A549 treated with dexamethasone at 1 μM for 4 hours (cell line): ENCODE measurements at places on chromosomes 7 and 10. TPM values are rescaled to one million over a fixed set of nuclear protein-coding genes. Genes with fewer than 3 reads are reported as not detected.

C10orf90 gene
- total RNA-seq, result 2.9 to 3.8 TPM (median 3.3 TPM) in 5 replicates

IGFBP3 gene
- total RNA-seq, result 119 to 192 TPM (median 156 TPM) in 5 replicates

AASS gene
- 0.05 to 0.12 TPM (median 0.06 TPM) in 5 replicates for total RNA-seq

PTEN gene
- total RNA-seq, result 45.8 to 55.5 TPM (median 51.7 TPM) in 5 replicates

CFTR gene
- total RNA-seq, result 0.05 to 0.11 TPM in 2 of 5 replicates, not detected in the others

STX1A gene
- 50.9 to 77.3 TPM (median 74.1 TPM) in 5 replicates for total RNA-seq

AP5Z1 gene
- total RNA-seq, result 15.0 to 34.2 TPM (median 27.6 TPM) in 5 replicates

SPRN gene
- 0.30 to 0.41 TPM (median 0.33 TPM) in 5 replicates for total RNA-seq

SMNDC1 gene
- total RNA-seq, result 47.7 to 53.3 TPM (median 52.6 TPM) in 5 replicates

FOXI2 gene
- not detected in 5 replicates for total RNA-seq

EPDR1 gene
- 69.0 to 77.1 TPM (median 74.5 TPM) in 5 replicates for total RNA-seq

RBP4 gene
- total RNA-seq, result 4.9 to 13.0 TPM (median 9.9 TPM) in 5 replicates

TRPV5 gene
- total RNA-seq, result not detected in 5 replicates

ORC5 gene
- 21.2 to 34.2 TPM (median 29.8 TPM) in 5 replicates for total RNA-seq

CCDC146 gene
- 0.40 to 0.88 TPM (median 0.60 TPM) in 5 replicates for total RNA-seq

OR6B1 gene
- not detected in 5 replicates for total RNA-seq

TPK1 gene
- total RNA-seq, result 1.9 to 3.6 TPM (median 3.2 TPM) in 5 replicates

ADRB1 gene
- 0.95 to 1.5 TPM (median 1.3 TPM) in 5 replicates for total RNA-seq

PIK3AP1 gene
- total RNA-seq, result 0.50 to 0.84 TPM (median 0.57 TPM) in 5 replicates

GPR158 gene
- 0.02 to 0.06 TPM (median 0.04 TPM) in 5 replicates for total RNA-seq

MRC1 gene
- total RNA-seq, result 0.01 to 0.04 TPM (median 0.02 TPM) in 4 of 5 replicates, not detected in the other

GPC2 gene
- total RNA-seq, result 0.39 to 0.75 TPM (median 0.69 TPM) in 5 replicates

HOXA1 gene
- 2.6 to 3.8 TPM (median 3.6 TPM) in 5 replicates for total RNA-seq

SLC29A4 gene
- 9.4 to 17.9 TPM (median 15.5 TPM) in 5 replicates for total RNA-seq

CLCN1 gene
- 0.03 to 0.06 TPM (median 0.05 TPM) in 3 of 5 replicates, not detected in the others for total RNA-seq

LLCFC1 gene
- total RNA-seq, result not detected in 5 replicates

TACC2 gene
- 69.7 to 92.6 TPM (median 85.6 TPM) in 5 replicates for total RNA-seq

SLC13A1 gene
- total RNA-seq, result not detected in 5 replicates

CRHR2 gene
- total RNA-seq, result 0.05 to 0.07 TPM (median 0.05 TPM) in 4 of 5 replicates, not detected in the other

TAC1 gene
- 0.11 to 0.34 TPM (median 0.11 TPM) in 3 of 5 replicates, not detected in the others for total RNA-seq

CADPS2 gene
- 0.03 to 0.07 TPM (median 0.05 TPM) in 4 of 5 replicates, not detected in the other for total RNA-seq

RNF32 gene
- 0.70 to 2.1 TPM (median 1.5 TPM) in 5 replicates for total RNA-seq

MDFIC gene
- 15.3 to 23.7 TPM (median 22.7 TPM) in 5 replicates for total RNA-seq

EPHB6 gene
- total RNA-seq, result 0.20 to 0.84 TPM (median 0.77 TPM) in 5 replicates

MTERF1 gene
- total RNA-seq, result 12.0 to 14.7 TPM (median 13.6 TPM) in 5 replicates

NHLRC2 gene
- 4.8 to 9.2 TPM (median 7.5 TPM) in 5 replicates for total RNA-seq

ZNF777 gene
- 14.5 to 23.6 TPM (median 22.4 TPM) in 5 replicates for total RNA-seq

CRPPA gene
- total RNA-seq, result 0.56 to 0.95 TPM (median 0.68 TPM) in 5 replicates

SERPINE1 gene
- total RNA-seq, result 1,539 to 2,200 TPM (median 1,878 TPM) in 5 replicates

PDZD7 gene
- 0.35 to 0.94 TPM (median 0.81 TPM) in 5 replicates for total RNA-seq

SLC26A5 gene
- total RNA-seq, result not detected in 5 replicates

CALML3 gene
- total RNA-seq, result 0.02 TPM in 1 of 5 replicates, not detected in the others

LIPJ gene
- not detected in 5 replicates for total RNA-seq

CDNF gene
- total RNA-seq, result 0.86 to 2.1 TPM (median 1.3 TPM) in 5 replicates

TAX1BP1 gene
- total RNA-seq, result 67.9 to 91.1 TPM (median 83.1 TPM) in 5 replicates
